ENCODE measurements at places on chromosomes 7 and 10. TPM values are rescaled to one million over a fixed set of nuclear protein-coding genes. Genes with fewer than 3 reads are reported as not detected.

Gene TMEM130
- 0.10 TPM for total RNA-seq

DNA sequence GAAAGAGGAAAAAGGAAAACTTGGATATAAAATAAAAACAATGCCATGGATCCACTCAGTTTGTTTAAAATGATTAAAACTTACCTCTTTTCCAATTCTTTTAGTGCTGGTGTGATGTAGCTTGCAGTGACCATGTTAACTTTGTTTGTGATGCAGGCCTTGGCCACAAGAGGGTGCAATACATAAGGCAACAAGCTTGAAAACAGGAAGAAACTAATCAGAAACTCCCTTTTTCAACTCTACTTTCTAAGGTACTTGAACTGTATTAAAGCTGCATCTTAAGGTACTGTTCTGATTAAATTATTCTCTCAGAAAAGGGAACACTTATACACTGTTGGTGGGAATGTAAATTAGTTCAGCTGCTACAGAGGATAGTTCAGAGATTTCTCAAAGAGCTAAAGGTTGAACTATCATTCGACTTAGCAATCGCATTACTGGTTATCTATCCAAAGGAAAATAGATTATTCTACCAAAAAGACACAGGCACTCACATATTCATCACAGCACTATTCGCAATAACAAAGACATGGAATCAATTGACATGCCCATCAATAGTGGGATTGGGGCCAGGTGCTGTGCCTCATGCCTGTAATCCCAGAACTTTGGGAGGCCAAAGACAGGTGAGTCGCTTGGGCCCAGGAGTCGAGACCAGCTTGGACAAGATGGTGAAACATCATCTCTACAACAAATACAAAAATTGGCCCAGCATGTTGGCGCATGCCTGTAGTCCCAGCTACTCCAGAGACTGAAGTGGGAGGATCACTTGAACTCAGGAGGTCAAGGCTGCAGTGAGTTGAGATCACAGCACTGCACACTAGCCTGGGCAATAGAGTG is 50.9 kb downstream of the AASS start:
- DNase-seq = peak; percentile 57

DNA sequence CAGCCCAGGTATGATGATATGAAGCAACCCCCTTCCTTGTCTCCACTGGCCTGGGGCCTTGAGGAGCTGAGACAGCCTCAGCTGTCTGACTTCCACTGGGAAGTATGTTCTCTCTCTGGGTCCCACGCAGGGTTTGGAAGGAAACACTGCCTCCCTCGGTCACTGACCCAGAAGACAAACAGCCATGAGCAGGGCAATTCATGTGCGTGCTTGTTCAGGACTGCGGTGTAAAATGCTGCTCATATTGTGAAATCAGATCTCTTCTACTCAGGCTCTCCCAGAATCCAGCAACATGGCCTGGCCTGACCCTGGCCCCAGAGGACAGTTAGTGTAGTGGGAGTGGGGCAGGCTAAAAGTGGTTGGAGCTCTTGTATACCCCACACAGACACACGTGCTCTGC is 2.8 kb downstream of the CLCN1 start:
- DNase-seq = peak; percentile 85

DNA sequence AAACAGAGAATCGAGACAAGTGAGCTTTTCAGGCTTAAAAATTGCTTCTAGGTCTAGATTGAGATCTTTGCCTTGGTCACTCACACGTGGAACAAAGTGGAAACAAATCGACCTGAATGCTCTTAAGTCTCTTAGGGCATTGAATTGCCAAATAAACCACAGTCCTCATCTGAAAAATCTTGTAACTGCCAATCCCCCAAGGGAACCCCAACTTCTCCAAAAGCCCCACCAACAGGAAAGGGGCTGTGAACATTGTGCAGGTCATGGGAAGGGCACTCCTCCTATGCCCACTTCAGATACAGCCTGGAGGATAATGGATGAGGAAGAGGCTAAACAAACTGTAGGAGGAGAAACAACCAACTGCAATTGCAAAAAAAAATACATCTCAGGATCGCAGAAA is 91.3 kb downstream of the DGKI start:
- DNase-seq = no peak

- peak; percentile 32 for DNase-seq
Measured at GRCh38 chr10:43237631-43238446, 29.0 kb downstream of the RASGEF1A start.

GRCh38 chr7:37462138-37462537 is 13.5 kb upstream of the ELMO1 start:
- DNase-seq = no peak

Gene SVOPL
- not detected for total RNA-seq

DNA sequence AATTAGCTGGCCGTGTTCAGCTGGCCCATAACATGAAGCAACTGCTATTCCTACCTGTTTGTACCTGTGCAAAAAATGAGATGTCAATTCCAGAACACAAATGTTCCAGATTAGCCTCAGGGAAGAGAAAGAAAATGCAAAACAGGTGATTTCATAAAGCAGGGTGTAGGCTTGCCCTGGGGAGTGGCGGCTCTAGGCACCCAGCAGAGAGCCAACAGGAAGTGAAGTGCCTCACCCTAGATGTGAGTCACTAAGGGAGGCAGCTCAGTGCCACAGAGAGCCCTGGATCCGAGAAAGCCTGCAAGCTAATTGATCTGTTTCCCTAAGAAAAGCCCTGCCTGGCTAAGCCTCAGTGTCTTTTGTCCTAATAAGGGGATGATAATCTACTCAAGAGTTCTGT is 240.0 kb downstream of the ARHGAP21 start:
- DNase-seq = no peak

- no peak for DNase-seq
Measured at GRCh38 chr10:17171141-17171641, 30.3 kb downstream of the TRDMT1 start.

Gene CALML5
- total RNA-seq = not detected

Gene LBX1
- not detected for total RNA-seq

- DNase-seq = no peak
Measured at GRCh38 chr7:156675721-156676120, 35.1 kb downstream of the RNF32 start.

GRCh38 chr10:91009121-91009520 is 88.2 kb upstream of the ANKRD1 start:
- no peak for DNase-seq

GRCh38 chr7:108063520-108063933 is 60.6 kb upstream of the LAMB1 start:
- peak; percentile 55 for DNase-seq

DNA sequence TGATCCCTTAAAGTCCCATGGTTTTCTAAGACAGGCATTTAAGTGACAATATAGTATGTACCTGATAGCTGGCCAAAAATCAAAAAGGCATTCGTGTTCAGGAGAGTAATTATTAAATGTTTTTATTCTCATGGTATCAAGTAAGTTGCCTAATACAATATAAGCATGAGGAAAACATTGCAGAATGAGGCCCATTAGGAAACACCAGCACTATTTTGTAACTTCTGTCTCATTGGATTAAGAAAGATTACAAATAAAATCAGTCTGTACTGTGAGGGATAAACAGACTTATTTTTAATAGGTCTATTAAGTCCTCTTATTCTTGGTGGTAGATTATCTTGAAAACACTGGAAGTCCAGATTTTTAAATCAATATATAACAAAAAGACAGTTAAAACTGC is 110.1 kb downstream of the SNX13 start:
- no peak for DNase-seq

Gene VSTM4
- total RNA-seq = 2.7 TPM

DNA sequence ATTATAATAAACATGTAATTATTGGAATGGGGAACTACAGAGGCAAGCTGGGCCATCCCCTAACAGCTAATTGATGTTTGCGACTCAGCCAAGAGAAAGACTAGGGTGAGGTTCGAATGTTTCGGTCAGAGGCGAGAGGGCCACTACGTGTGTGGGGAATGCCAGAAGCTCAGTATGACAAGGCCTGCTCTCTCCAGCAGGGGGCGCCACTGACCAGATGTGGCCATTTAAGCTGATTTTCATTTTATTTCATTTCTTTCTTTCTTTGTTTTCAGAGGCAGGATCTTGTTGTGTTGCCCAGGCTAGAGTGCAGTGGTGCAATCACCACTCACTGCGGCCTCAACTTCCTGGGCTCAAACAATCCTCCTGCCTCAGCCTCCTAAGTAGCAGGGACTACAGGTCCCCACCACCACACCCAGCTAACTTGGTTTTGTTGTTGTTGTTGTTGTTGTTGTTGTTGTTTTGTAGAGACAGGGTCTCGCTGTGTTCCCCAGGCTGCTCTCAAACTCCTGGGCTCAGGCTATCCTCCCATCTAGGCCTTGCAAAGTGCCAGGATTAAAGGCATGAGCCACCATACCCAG is 38.1 kb downstream of the TMEM130 start:
- DNase-seq = no peak

GRCh38 chr10:77001206-77001605 is 636.4 kb downstream of the KCNMA1 start:
- no peak for DNase-seq

- DNase-seq = no peak
Measured at GRCh38 chr10:132446661-132447445, 49.9 kb downstream of the PWWP2B start.

GRCh38 chr7:119720541-119720940 is 552.4 kb upstream of the KCND2 start:
- no peak for DNase-seq

DNA sequence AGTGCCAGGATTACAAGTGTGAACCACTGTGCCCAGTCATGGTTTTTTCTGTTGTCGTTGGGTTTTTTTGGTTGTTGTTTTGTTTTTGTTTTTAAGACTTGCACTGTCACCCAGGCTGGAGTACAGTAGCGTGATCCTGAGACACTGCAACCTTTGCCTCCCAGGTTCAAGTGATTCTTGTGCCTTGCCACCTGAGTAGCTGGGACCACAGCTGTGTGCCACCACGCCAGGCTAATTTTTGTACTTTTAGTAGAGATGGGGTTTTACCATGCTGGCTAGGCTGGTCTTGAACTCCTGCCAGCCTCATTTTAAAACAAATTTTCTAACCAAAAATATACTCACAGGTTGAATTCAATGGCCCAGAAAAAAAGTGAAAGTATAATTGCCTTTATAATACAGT is 174.1 kb downstream of the AHR start:
- no peak for DNase-seq

- DNase-seq = no peak
Measured at GRCh38 chr10:132995909-132996602, 53.7 kb upstream of the CFAP46 start.

Gene HOXA6
- not detected for total RNA-seq

Gene DGKI
- 0.35 TPM for total RNA-seq

Gene PRDX3
- total RNA-seq = 157 TPM

GRCh38 chr7:44735403-44736165 is 13.1 kb upstream of the ZMIZ2 start:
- DNase-seq = no peak

- DNase-seq = no peak
Measured at GRCh38 chr10:126034586-126034985, 138.2 kb downstream of the FANK1 start.

- no peak for DNase-seq
Measured at GRCh38 chr7:136074843-136075242, 97.7 kb upstream of the MTPN start.

- DNase-seq = no peak
Measured at GRCh38 chr7:116271963-116272886, 61.9 kb downstream of the TES start.

DNA sequence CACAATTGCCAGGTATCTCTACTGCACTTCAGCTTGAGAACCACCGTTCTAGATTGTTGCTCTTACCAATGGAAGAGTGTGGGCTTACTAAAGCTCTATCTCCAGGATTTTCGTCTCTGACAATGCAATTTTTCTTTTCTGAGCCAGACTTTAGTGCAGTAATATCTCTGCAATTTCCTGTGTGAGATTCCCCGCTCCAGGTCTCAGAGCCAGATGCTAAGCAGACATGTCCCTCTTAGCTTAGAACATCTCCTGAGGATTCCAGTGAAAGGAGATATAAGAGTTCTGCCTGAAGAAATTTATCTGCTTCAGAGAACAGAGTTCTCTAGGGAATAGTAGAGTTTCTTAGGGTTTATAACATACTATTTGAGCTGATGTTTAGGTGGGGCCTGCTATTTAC is 82.0 kb downstream of the SND1 start:
- no peak for DNase-seq

Gene VPS37D
- 2.6 TPM for total RNA-seq

GRCh38 chr7:73895626-73896025 is 34.7 kb downstream of the TMEM270 start:
- DNase-seq = no peak

DNA sequence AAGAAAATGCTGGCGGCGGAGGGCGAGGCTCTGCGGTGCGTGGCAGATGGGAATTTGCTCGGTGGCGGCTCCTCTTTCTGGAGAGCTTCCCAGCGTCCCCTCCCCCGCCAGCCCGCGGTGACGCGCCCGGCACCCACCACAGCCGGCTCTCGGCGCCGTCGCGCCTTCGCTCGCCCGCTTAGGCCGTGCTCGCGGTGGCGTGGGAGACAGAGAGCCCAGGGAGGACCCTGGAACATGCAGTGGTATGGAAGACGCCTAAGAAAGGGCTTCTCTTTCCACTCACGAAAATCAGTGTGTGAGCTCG is 576 bp upstream of the CSGALNACT2 start:
- no peak for DNase-seq

- no peak for DNase-seq
Measured at GRCh38 chr7:76133164-76133775, 68.4 kb upstream of the SRRM3 start.

DNA sequence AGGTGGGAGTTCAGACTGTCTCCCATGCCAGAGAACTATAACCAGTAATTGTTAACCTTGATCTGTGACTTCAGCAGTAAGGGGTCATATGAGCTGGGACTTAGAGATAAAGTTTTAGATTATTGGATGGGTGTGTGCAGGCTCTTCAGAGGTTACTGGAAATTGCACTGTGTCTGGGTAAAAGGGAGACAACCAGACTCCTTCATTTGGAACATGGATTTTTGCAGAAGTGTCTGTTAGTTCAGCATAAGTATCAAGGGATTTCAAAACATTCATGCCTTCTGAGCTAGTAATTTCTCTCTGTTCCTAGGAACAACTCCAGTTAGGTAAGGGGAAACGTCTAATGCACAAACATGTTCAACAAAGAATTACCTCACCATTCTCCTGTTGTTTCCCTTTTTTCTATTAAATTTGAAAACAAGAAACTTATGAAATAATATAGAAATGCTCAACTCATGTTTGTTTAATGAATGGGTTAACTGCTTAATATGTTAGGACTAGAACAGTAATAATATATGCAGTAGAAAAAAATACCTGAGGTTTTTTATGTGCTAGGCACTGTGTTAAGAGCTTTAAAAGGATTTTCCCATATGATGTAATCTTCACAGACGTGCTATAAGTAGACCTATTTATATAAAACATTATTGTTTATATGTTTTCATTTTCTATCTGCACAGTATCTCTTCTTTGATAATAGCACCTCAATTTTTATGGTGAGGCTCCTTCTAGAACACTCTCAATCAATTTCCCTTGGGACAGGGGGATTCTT is 233.0 kb downstream of the CACNA2D1 start:
- DNase-seq = no peak

DNA sequence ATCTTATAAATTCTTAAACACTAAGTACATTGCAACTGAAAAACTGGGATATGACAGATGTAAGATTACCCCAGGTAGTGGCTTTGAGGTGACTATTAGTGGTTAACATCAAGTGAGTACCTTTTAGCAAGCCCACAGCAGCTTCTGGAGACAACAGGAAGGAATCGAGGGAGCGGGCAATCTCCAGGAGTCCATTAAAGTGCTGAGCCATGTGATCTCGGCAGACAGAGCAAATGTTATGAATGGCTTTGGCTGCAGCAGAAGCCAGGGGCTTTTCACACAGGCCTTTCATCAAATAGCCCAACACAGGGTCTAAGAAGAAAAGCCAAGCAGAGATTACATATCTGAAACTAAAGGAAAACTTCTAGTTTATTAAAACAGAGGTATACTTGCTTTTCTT is 48.9 kb downstream of the IRF5 start:
- no peak for DNase-seq

Data from left lobe of liver (tissue), 2 donors.